ENCODE measurements at places on chromosomes 12 and 14. TPM values are rescaled to one million over a fixed set of nuclear protein-coding genes. Genes with fewer than 3 reads are reported as not detected.

The WDHD1 gene
- 0.42 TPM for polyA plus RNA-seq

The ZNF740 gene
- polyA plus RNA-seq: 6.7 TPM

GRCh38 chr14:75645056-75645455 is 15.6 kb downstream of the ERG28 start:
- no peak for DNase-seq

The HELB gene
- 0.35 TPM for polyA plus RNA-seq

The NR4A1 gene
- 59.5 TPM for polyA plus RNA-seq

- DNase-seq: no peak
Measured at GRCh38 chr12:121189131-121189530, 20.8 kb upstream of the P2RX4 start.

GRCh38 chr14:23430723-23431085 is 4.8 kb downstream of the MYH7 start:
- DNase-seq: peak; percentile 21

- DNase-seq: peak; percentile 70
Measured at GRCh38 chr12:51887476-51888315, at the start of gene ANKRD33. Gene ANKRD33 (plus strand): TSS chr12:51888103. CDS start chr12:51888187, 84 bp downstream.

DNA sequence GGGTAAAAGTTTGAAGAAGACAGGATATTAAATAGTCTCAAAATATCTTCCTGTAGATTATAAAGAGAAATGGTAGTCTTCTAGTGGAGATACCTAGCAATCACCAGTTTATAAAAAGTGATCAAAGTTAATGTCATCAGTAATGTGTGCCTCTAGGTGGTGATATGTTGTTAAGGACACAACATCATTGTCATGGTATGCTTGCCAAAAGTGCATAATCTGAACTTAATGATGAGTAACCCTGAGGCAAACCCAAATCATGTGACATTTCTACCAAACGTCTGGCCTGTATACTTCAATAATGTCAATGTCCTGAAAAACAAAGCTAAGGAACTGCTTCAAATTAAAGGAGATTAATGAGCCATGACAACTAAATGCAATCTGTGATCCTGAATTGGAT is 214.7 kb downstream of the PHLDA1 start:
- DNase-seq: no peak

DNA sequence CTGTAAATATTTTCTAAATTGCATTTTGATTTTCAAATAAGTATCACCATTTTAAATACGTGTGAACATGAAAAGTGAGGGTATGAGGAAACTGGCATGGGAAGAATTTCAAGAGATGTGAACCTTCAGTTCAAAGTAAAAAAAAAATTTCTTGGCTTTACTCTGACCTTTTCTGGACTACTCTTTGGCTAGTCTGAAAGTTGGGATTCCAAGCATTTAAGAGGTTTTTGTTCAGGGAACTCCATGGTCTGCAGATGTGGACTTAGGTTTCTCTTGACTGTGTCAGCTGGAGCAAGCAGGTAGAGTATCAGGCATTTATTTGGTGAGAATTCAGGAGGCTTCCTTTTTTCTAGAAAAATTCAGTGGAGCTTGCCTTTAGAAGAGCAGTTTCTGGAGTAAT is 311.6 kb downstream of the LRIG3 start:
- no peak for DNase-seq

DNA sequence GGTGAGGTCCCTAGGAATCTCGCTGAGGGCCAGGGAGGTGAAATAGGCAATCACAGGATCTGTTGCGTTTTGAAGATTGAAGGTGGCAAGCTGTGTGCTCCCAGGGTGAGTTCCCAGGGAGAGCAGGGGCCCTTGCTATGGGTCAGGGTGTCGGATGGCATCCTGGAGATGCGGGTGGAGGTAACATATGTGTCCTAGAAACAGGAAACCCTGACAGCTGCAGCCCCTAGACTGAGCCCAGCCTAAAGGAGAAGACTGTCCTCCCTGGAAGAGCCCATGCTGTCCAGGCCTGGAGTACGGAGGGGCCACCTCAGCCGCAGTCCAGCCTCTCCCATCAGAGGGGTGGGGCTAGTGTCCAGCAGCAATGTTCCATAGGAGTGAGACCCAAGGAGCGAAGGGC is 194.2 kb downstream of the NTF3 start:
- DNase-seq: no peak

The TAS2R43 gene
- not detected for polyA plus RNA-seq

GRCh38 chr12:89393551-89394121 is 41.3 kb upstream of the DUSP6 start:
- no peak for DNase-seq

The TESPA1 gene
- polyA plus RNA-seq: 0.47 TPM

The DPF3 gene
- polyA plus RNA-seq: 21.2 TPM

The CCNB1IP1 gene
- 99.1 TPM for polyA plus RNA-seq

DNA sequence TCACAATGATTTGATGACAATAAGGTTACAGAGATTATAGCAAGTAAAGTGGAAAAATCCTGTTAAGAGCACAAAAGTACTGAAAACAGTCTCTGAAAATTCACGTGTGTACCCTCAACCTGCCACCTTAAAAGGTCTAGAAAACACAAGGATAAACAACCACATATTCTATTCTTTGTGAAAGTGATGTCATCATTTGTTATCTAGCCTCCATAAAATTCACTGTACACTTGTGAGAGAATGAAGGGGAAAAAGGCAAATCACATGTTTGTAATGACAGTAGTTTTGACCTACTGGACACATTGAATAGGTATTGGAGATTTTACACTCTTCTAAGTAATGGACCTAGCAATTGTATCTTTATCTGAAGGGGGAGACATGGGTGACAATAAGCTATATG is 4.0 kb downstream of the PTGDR start:
- no peak for DNase-seq

DNA sequence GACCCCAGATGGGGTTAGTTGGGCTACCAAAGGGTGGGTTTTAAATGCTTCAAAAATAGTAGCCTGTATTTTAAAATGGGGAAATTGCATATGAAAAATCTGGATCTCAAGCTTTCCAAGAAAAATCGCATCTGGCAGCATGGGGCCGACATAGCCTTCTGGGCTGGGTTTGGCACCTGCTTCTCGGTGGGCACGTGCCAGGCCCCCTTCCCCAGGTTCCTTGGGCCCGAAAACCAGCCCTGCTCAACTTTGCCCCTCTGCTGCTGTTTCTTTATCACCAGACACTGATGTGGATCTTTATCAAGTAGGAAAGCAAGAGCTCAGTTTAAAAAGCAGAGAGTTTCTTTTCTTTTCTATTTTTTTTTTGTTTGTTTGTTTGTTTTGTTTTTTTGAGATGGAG is 95.1 kb downstream of the DICER1 start:
- DNase-seq: no peak

DNA sequence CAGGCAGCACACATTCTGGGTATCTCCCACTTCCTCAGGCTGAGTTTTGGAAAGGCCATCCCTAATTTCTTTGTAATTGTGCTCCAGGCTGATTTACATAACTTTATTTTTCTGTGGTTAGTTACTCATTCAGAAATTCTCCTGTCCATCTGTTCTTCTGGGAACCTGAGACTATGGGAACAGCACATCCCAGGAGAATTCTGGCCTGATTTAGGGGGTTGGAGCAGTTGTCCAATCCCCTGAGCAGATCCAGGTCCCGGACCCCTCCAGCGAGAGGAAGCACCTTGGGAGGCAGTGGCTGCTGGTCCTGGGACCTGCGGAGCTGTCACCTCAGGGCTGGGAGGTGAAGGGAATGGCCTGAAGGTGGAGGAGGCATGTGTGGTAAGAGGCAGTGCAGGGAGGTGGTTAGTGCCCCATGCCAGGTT is 40.4 kb downstream of the TSPAN9 start:
- DNase-seq: peak; percentile 20

The GALNT9 gene
- polyA plus RNA-seq: not detected

DNA sequence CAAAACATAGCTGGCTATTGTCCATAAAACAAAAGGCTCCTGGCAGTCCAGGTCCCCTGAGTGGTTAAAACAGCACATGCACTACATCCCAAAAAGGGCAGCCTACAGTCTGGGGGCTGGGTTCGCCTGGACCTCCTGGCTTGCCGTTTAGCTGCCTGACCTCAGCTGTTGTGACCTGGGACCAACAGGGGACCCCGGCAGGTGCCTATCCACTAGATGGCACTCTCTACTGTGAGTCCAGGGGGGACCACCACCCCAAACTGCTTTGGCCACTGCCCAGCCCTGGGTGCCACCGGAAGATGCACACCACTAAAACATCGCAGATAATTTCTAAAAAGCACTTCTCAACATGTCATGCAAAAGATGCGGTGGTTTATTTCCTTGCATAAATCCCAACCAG is 2.9 kb upstream of the RTL1 start:
- no peak for DNase-seq

DNA sequence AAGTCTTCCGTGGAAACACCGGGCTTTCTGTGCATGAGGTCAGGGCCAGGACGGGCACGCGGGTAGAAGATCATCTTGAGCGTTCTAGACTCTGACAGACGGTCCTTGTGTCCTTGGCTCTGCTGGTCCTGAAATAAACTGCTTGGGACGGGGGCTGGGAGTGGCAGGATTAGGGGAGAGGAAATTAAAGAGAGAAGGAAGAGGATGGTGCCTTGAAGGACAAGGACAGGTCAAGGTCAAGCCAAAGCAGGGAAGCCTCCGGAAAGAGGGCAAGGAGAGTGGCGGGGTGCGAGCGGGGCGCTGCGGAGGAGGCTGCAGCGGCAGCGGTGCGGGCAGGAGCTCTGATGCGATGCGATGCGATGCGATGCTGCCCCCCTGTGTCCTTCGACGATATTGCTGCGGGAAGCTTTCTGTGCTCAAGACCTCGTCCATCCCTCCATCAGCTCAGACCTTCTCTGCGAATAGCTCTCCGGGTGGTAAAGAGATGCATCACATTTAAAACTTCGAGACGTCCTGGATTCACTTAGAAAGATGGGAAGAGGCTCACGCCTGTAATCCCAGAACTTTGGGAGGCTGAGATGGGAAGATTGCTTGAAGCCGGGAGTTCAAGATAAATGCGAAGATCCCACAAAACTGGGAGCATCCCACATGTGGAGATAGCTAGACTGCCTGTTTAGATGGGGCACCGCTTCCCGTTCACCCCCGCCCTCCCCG is 110.1 kb upstream of the TMEM132D start:
- no peak for DNase-seq

The DDX24 gene
- 113 TPM for polyA plus RNA-seq

DNA sequence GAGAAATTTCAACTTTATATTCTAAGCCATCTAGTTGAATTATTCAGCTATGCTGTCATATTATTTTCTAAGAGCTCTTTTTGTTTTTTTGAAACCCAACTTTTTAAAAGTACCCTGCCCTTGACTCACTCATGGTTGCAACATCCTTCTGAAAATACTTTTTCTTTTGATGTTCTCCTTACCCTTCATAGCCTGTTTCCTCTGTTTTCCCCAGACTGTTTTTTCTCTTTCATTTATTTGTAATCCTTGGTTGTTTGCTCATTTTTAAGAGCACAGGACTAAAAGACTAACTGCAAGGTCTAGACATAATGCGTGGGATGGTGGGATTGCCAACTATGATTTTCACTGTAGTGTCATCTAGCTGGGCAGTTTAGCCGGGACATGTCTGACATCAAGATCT is 21.2 kb upstream of the CDKL1 start:
- DNase-seq: no peak

The FAM222A gene
- polyA plus RNA-seq: 9.4 TPM

The GTF2A1 gene
- polyA plus RNA-seq: 9.0 TPM

The TMEM52B gene
- 0.03 TPM for polyA plus RNA-seq

DNA sequence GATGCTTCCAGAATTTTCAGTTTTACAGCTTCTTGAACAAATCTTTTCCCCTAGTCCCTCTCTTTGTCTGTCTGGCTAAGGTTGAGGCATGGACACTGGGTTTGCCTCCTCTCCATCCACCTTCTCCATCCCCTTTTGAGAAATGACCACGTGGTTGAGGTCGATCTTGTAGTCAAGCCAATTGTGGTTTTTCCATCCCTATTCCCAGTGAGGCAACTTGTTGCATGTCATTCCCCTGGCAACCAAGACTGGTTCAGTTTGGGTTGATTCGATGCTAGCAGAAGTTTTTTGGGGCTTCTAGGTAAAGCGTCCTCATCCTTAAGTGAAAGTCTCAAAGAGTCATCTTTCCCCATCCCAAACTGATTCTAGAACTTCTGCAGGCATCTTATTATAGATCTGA is 300.8 kb downstream of the APAF1 start:
- no peak for DNase-seq

The TAS2R20 gene
- 0.18 TPM for polyA plus RNA-seq

The FAM90A1 gene
- 0.03 TPM for polyA plus RNA-seq

DNA sequence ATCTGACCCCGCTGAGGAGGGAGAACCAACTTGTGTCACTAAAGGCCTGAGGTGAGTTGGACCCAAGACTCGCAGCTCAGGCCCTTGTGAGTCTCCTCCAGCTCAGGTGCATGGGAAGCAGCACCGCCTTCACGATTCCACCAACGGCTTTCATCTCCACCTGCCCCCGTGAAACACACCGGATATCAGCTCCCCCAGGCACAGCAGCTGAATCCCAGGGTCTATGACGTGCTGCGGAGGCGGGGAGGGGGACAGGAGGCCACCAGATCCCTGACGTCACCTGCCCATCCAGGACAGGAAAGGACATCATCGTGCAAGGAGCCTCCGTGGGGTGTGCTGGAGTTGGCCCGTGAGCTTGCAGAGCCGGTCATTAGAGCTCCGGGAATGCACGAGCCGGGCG is 18.5 kb upstream of the SFSWAP start:
- DNase-seq: no peak

GRCh38 chr14:32809255-32809654 is 129.4 kb upstream of the NPAS3 start:
- DNase-seq: no peak

Data from heart left ventricle (tissue), 16 donors.